ENCODE measurements at places on chromosomes 1 and 21.

DNA sequence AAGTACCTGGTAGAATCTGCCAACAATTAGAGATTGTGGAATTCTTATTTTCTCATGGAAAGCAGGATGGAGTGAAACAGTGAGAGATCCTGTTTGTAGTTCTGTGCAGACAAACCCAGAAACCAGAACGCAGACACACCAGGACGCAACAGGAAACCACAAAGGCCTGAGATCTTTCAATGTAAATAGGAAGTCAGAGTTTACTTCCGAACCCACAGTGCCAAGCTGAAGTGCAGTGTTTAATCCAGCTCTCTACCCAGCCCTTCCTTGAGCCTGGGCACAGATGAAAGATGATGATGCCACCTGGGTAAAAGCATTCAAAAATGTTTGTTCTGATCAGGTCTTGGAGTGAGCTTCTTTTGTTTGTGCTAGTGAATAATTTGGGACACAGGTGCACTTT lies 244.2 kb upstream of the HOOK1 start:
- peak; percentile 14 for DNase-seq

- no peak for DNase-seq
Measured at GRCh38 chr1:176853503-176853902, 311.0 kb downstream of the ASTN1 start.

DNA sequence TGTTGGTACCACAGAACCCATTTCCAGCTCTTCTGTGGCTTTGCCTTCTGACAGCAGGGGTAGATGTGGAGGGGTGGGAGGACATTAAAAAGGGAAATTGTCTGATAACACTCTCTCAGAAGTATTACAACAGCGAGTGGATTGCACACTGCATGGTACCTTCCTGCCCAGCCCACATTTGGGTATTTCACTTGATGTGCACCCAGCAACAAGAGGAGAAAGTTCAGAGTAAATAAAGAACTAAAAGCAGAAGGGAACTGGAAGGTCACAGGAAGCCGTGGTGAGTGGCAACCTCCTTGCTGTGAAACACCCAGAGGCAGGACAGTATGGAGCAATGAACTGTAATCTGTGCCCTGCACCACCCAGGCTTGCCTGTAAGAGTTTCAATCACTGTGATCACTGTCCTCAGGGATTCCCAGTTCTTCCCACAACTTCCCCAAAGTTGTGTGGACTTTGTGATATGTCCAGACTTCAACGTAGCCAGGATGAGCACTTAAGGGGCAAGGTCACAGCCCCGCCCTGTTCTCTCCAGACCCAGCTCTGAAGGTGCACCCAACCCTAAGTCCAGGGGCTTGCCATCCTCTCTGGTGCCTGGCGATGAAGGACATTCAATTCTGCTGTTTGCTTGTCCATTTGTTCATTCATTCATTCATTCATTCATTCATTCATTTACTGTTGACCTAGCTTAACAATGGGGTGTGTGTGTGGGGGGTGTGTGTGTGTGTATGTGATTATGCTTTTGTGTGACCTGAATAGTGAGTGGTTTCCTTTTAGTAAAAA lies 18.7 kb upstream of the F5 start:
- no peak for DNase-seq

DNA sequence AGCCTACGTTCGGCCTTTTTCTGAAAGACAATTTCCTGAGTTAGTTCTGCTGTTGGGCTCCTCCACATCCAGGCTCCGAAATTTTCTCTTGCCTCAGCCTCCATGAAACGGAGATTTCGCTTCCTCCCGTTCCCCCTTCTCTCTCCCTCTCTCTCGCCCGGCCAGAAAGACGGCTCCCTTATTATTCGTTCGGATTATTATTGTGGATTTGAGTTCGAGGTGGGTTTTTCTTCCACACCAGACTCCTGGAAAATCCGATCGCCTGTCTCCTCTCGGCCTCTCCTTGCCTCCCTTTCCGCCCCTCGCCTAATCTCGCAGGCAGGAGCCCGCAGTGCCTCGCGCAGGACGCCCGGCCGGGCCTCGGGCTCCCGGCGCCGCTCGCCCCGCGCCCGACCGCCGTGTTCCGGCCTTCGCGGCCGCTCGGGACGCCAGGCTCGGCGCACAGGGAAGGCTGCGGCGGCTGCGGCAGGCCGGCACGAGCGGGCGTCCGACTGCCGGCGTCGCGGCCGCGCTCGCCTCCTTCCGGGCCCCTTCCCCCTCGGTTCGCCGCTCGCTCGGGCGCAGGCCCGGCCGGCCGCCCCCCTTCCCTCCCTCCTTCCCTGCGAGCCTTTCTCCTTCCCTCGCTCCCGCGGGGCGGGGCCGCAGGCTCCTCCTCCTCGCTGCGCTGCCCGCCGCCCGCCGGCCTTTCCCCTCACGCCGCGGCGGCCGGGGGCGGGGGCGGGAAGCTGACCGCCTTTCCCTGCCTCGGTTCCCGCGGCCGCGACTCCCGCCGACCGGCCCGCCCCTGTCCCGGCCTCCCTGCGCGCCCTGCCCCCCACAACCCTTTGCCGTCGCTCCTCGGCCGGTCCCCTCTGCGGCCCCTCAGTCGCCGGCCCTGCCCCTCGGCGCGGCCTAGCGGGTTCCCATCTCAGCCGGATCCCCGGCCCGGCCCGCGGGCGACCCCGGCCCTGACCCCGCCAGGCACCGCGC lies at the start of gene ARHGEF11:
ARHGEF11 (minus strand) TSS at position 493 of the 969 bp plus-strand sequence. CDS start 1,412 bp downstream, outside the sequence.
- DNase-seq: no peak

GRCh38 chr1:212852105-212852688 lies 4.7 kb upstream of the SPATA45 start:
- DNase-seq: no peak

GRCh38 chr1:23531562-23532094 lies 595 bp upstream of the E2F2 start:
- no peak for DNase-seq

DNA sequence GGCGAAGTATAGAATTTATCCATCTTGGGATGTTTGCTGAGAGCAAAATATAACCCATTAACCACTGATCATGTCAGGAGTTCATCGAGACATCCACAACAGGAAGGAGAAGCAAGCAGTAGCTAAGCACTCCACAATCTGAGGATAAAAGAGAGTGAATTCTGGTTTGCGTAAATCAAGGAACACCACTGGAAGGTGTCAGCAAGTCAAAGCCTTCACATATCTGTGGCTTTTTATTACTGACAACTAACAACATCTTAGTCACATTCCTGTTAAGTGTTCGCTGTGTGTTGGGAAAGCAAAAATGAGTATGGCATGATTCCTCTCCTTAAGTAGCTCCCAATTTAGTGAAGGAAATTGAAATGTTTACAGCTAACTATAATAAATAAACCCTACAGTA lies 44.5 kb upstream of the DARS2 start:
- DNase-seq: no peak

GRCh38 chr21:42289926-42290325 lies 25.3 kb downstream of the TFF3 start:
- no peak for DNase-seq

DNA sequence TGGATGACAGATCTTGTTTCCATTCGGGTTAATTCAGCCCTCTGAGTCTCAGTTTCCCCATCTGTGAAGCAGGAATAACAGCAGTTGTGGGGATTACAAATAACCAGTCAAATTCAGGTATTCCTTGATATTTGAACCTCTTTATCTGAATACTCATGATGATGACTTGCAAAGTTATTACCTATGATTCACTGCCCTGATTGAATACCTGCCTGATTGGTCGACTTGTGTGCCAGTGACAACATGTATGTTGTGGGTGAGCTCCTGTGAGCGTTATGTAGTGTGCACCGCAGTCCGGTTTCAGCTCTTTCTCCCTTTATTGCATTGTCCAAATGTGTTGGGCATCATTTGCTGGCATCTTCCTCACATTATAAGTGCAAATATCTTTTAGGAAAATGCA lies 9.5 kb upstream of the TMEM61 start:
- DNase-seq: no peak

Measured in OCI-LY7 (cell line).